T47D (cell line): ENCODE measurements at places on chromosomes 16 and 17.

DNA sequence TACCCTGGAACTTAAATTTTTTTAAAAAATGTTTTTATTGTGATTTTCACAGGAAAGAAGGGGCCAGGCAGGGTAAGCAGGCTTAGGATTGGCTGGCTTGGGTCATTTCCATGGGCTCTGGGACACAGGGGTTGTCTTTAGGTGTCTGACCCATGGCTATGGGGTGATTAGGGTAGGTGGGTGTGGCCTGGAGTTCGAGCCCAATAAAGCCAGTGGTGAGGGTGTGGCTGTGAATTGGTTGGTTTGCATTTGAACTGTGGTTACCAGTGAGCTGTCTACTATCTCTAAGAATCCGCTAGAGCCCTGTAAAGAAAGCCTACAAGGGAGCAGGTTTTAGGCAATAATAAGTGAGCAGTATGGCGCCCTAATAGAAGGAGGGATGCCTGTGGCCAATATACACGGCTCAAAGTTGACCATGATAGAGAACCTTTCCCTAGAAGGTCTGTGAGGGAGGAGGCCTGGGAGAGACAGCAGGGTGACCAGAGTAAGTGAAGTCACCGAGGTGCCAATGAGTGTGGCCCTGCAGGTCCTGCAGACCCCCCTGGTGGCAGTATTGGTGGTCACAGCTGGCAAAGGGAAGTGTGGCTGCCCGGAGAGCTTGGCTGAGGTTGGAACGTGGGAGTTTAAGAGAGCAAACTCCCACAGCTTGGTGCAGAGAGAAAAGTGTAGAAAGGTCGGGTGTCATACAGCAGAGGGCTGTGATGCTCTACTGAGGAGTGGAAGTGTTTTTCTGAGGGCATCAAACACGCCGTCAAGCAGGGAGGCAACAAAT is 454.0 kb downstream of the WWOX start:
- DNase-seq, result no peak

DNA sequence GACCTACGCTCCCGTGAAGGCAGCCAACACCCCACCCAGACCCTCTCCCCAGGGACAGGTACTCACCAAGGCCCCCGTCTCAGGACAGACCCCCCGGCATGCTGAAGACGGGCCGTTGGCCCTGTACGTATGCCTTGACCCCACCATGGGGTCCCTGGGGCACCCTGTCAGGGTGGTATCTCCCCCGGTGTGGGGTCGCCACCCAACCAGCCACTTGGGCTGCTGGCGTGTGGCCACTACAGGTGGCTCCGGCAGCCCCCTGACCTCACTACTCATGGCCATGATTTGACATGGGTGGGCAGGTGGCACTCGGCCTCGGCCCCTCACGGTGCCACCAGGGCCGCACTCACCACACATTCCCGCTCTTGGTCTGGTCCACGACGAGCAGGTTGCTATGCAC is 40.9 kb upstream of the PVALEF start:
- no peak for DNase-seq

GRCh38 chr17:63966646-63967264 is 6.0 kb downstream of the SCN4A start:
- DNase-seq, result no peak

DNA sequence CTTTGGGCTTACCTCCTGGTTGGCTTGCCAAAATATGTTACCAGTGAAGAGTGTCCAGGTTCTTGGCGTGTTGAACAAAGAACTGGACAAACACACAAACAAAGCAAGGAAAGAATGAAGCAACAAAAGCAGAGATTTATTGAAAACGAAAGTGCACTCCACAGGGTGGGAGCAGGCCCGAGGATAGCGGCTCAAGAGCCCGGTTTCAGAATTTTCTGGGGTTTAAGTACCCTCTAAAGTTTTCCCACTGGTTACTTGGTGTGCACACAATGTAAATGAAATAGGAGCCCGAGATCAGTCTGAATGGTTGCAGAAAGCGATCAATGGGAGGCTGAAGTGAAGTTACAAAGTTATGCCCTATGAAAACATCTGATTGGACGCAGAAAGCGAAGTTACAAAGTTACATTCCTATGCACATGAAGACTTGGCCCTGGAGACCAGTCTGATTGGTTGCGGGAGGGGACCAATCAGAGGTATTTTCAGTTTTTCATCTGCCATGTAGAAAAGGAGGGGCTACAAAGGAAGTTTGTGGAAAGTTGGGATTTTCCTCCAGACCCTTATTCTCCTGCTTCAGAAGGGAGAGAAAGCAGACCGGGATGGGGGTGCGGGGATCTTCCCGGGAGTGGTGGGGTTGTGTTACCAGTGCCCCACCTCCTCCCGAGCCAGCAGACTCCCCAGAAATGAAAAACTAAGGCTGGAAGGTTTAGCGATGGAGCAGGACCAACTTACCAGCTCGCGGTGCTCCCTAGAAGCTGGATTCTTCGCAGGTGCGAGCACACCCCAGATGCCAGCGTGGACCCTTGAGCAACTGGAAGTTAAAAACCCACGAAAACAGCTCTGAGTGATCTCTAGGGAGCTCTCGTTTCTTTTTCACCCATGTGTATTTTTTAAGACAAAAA is at the start of gene SLFN12:
TSS of gene SLFN12 (minus strand) at position 325 of the 899 bp plus-strand sequence. CDS start 9,472 bp downstream, outside the sequence.
- DNase-seq, result peak; percentile 96

- DNase-seq, result no peak
Measured at GRCh38 chr17:34711646-34712045, 132.3 kb downstream of the TMEM132E start.

- no peak for DNase-seq
Measured at GRCh38 chr16:66070140-66070917, 296.2 kb upstream of the CDH5 start.

GRCh38 chr16:54341892-54342776 is 55.5 kb upstream of the IRX3 start:
- DNase-seq, result peak; percentile 55
